DMS 273 treated with DMSO at 0.1 percent for 48 hours (cell line): ENCODE measurements at places on chromosomes 12 and 14.

- no peak for DNase-seq
Measured at GRCh38 chr14:70047598-70048312, 141.0 kb downstream of the SLC8A3 start.

GRCh38 chr14:106879241-106879640 lies 1352.9 kb downstream of the TMEM121 start:
- DNase-seq, result peak; percentile 18

- no peak for DNase-seq
Measured at GRCh38 chr12:56241424-56242303, 11.8 kb downstream of the SLC39A5 start.

DNA sequence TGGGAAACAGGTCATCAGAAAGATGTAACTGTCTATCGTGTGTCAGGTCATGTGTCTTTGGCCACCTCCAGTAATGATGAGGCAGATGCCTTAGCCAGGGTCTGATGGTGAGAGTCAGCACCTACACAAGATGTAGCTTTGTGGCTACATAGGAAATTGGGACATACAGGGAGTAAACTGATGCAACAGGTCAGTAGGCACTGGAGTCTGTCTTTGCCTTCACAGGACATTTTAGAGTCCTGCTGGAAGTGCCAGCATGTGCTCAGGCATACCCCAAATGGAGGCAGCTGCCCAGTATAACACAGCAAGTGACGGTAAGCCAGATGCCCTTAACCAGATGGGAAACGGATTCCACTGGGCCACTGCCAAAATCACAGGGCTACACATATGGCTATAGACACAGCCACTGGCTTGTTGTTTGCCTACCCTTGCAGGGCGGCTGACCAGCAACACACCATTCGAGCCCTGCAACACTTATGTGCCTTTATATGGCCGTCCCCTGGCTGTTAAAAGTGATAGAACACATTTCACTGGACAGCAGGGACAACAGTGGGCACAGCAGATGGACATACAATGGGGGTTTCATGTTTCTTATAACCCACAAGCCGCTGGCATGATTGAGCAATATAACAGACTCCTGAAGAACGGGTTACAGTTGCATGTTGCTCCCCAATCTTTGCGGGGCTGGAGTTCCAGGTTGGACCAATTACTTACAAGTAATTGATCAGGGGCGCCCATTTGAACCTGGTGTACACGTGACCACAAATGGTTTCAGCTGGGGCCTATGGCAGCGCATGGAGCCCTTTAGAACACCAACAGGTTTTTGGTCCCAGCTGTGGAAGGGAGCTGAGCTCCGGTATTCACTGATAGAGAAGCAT lies 12.9 kb upstream of the RNASE12 start:
- DNase-seq, result peak; percentile 95

GRCh38 chr14:60647081-60647836 lies 2.0 kb downstream of the SIX1 start:
- no peak for DNase-seq

GRCh38 chr12:54988402-54989054 lies 4.0 kb upstream of the TESPA1 start:
- DNase-seq, result peak; percentile 87

GRCh38 chr14:29370024-29370423 lies 557.6 kb downstream of the PRKD1 start:
- no peak for DNase-seq

DNA sequence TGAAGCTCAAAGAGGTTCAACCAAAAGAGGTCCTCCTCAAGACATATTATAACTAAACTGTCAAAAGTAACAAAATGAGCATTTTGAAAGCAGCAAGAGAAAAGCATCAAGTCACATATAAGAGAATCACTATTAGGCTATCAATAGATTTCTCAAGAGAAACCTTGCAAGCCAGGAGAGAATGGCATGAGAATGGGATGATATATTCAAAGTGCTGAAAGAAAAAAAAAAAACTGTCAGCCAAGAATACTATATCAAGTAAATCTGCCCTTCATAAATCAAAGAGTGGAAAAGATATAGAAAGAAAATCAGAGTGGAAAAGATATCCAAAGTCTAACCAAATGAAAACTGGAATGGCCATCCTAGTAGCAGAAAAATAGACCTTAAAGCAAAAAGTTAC lies 39.3 kb upstream of the TSPAN11 start:
- no peak for DNase-seq

GRCh38 chr14:94738751-94739150 lies 31.2 kb downstream of the GSC start:
- DNase-seq, result no peak

- no peak for DNase-seq
Measured at GRCh38 chr12:93536766-93537488, 35.5 kb upstream of the SOCS2 start.

DNA sequence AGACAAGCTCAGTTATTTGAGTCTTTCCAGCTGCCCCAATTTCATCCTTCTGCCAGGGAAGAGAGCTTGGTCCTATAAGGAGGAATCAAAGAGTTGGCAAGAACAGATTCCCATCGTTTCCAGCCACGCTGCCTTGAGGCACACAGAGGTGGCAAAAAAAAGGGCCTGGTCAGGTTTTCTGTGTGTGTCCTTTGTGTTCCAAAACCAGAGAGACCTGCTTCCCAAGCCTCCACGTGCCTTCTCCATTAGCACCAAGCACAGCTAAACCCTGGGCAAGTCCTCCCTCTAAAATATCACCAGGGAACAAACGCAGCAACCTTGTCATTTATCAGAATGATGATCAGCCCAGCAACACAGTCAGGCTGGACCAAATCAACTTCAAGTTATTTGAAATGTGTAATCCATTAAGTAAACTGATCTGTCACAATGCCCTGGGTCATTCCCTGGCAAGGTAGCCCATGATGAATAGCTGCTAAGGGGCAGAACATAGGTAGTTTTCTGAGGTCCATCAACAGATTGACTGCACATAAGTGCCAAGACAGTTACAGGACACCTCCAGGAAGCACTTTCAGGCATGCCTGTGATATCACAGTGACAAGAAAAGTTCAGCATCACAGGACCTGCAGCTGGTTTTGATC lies 28.6 kb upstream of the C12orf42 start:
- no peak for DNase-seq

DNA sequence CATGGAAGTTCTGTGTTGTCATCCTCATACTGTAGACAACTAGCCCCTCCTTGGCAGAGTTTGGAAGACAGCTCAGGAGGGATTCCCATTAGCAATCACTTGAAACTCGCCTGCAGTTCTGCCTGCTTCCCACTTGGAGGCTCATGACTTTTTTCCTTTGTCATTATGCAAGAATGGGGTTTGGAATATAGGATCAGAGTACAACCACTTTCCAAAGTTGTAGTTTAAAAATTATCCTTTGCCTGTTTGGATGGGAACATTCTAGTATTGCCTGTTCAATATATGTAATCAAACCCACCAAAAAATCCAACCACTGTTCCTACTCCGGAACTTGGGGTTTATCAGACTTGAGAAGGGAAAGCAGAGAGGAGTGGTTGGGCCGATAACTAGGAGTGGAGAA lies 2.1 kb upstream of the GPD1 start:
- DNase-seq, result no peak

DNA sequence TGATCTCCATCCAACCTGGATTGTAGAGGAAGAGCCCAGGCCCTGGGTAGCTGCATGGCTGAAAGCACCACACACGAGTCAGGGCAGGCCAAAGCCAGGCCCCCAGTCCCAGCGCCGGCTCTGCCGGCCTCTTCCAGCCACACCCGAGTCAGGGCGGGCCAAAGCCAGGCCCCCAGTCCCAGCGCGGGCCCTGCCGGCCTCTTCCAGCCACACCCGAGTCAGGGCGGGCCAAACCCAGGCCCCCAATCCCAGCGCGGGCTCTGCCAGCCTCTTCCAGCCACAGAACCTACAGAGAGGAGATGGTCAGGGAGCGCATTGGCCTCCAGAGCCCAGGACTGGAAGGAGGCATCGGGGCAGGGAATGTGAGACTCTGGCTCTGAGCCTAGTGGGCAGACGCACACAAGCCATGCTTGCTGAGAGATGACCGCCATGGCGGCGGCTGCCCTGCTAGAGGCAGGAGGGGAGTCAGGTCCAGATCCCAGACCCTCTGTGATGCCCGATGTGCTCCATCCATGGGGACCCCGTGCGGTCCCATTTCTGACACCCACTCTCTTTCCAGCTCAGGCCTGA lies 30.2 kb downstream of the BEGAIN start:
- no peak for DNase-seq

- peak; percentile 62 for DNase-seq
Measured at GRCh38 chr12:59890896-59891579, 295.2 kb downstream of the SLC16A7 start.

DNA sequence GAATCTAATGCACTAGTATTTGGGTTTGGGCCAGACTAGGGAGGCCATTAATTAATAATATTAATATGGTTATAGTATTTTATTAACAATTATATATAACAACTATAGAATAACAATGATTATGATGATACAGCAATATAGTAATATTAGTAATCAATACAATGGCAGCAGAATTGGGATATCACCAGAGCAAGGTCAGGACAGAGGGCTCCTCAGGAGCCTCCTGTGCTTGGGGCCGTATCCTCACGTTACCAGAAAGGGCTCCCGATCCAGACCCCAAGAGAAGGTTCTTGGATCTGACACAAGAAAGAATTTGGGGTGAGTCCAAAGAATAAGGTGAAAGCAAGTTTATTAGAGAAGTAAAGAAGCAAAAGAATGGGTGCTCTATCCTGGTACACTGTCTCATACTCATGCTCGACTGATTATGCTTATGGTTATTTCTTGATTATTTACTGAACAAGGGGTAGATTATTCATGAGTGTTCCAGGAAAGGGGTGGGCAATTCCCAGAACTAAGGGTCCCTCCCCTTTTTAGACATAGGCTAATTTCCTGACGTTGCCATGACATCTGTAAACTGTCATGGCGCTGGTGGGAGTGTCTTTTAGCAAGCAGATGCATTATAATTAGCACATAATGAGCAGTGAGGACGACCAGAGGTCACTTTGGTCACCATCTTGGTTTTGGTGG lies 61.6 kb downstream of the RIN3 start:
- DNase-seq, result no peak

- no peak for DNase-seq
Measured at GRCh38 chr12:119676022-119676421, 8.1 kb downstream of the PRKAB1 start.

GRCh38 chr14:103404920-103405319 lies 19.7 kb downstream of the MARK3 start:
- DNase-seq, result no peak

DNA sequence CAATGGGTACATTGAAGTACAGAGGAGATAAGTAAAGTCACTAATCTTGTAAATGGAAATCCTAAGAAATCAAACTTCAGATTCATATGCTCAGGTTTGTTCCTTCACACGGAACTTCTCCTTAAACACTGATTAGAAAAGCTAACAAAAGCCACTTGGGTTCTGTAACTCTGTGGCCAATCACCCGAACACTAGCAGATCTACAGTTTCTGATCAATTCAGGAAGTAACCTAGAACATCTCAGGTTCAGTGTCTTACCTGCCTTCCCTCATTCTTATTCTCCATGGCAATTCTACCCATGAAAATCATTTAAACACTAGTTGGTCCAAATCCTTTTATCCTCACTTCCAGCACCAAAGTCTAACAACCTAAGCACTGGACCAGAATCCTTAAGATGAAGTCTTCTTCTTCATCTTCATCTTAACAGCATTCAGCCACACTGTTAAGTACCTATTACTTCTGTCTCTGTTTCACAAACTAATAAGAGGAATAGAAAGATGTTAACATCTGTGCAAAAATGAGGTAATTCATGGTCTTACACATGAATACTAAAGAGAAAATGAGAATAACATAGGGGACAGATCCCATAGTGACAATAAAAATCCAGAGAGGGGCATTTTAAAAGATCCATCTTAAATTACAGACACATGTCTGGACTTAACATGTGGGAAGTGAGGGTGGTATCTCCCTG lies 184.5 kb downstream of the SSPN start:
- DNase-seq, result no peak

DNA sequence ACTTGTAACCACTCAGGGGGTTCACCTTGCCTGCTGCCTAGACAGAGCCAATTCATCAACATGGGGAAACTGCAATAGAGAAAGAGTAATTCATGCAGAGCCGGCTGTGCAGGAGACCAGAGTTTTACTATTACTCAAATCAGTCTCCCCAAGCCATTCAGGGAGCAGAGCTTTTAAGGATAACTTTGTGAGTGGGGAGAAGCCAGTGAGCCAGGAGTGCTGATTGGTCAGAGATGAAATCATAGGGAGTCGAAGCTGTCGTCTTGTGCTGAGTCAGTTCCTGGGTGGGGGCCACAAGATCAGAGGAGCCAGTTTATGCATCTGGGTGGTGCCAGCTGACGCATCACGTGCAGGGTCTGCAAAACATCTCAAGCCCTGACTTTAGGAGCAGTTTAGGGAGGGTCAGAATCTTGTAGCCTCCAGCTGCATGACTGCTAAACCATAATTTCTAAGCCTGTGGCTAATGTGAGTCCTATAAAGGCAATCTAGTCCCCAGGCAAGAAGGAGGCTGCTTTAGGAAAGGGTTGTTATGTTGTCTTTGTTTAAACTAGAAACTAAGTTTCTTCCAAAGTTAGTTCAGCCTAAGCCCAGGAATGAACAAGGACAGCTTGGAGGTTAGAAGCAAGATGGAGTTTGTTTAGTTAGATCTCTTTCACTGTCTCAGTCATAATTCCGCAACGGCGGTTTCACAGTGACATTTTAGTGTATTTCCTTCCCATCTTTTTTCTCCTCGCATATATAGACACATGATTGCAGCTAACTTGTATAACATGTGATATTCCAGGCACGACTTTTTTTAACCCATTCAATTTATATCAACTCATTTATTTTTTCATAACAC lies 68.9 kb upstream of the NCOR2 start:
- DNase-seq, result peak; percentile 48

DNA sequence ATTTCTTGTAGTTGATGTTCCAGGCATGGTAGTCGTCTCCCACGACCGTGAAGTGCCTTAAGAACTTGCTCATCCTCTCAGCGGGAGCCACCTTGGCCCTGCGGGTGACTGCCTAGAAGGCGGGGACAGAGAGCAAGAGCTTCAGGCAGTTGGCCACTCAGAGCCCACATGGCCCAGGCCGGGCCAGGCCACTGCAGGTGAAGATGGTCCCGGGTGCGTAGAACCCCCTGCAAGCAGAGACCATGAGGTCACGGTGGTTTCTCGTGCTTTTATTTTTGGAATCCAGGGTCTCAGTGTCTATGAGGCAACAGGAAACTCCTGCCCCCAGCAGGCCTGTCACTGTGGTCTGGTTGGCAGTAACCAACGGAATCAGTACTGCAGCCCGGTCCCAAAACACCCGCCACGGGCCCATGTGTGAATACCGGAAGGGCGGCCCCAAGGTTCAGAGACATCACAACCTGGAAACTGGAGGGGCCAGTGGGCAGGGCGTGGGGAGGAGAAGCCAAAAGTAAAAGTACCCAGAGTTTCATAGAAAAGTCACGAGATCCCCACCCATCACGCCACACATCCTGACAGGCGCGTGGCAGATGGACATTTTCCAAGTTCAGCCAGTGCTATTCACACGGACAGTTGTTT lies 27.5 kb downstream of the HVCN1 start:
- no peak for DNase-seq

GRCh38 chr12:43115441-43116160 lies 436.4 kb downstream of the ADAMTS20 start:
- no peak for DNase-seq

GRCh38 chr12:31035226-31035625 lies 38.4 kb upstream of the DDX11 start:
- DNase-seq, result no peak

- DNase-seq, result no peak
Measured at GRCh38 chr12:2297658-2298057, 244.9 kb downstream of the CACNA1C start.
